ENCODE measurements at places on chromosomes 11 and 22.
A peak's percentile ranks its signal among the peaks of the same experiment; 100 is the strongest.

DNA sequence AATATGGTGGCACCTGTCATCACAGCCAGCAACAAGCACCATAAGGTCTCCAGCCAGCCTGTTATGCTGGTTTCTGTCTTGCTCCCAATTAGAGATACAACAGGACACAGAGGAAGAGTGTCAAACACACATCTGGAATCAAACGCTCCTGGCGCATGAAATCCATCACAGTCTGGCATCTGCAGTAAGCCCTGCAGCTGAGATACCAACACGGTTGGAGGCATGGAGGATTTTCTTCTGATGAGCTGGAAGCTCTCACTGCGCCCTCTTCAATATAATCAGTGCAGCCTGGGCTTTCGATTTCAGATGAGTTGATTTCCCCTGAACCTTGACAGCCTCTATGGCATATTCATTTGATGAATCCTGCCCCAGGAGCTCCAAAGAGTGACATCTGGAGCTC, 27.8 kb upstream of the CARS1 start:
- DNase-seq = no peak

DNA sequence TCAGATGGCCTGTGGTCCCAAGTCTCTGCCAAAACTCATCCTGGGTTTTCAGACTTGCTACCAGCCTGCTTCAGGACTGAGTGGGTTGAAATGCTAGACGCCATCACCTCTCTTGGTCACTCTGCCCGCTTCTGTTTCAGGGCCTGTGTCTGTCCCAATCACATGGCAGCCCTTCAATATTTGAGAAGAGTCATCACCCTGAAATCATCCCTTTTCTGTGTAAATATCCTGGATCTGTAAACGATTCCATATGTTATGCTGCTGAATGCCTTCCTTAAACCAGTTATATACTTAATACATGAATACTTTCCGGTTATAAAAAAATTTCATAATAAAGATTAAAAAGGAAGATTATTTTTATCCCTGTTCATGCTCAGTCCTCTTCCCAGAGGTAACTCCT, 39.8 kb upstream of the TLCD5 start:
- DNase-seq = peak; percentile 62

- no peak for DNase-seq
Observed at GRCh38 chr11:2466869-2467694, 22.3 kb downstream of the KCNQ1 start.

- peak; percentile 44 for DNase-seq
Observed at GRCh38 chr11:28342716-28343115, 234.5 kb downstream of the METTL15 start.

GRCh38 chr11:2271327-2272227, 1.2 kb upstream of the ASCL2 start:
- no peak for DNase-seq

GRCh38 chr11:79374727-79375126, 66.1 kb downstream of the TENM4 start:
- DNase-seq = no peak

GRCh38 chr11:1201395-1202153, 21.3 kb upstream of the MUC5B start:
- DNase-seq = no peak

- DNase-seq = no peak
Observed at GRCh38 chr22:31962387-31963125, 18.2 kb downstream of the YWHAH start.

DNA sequence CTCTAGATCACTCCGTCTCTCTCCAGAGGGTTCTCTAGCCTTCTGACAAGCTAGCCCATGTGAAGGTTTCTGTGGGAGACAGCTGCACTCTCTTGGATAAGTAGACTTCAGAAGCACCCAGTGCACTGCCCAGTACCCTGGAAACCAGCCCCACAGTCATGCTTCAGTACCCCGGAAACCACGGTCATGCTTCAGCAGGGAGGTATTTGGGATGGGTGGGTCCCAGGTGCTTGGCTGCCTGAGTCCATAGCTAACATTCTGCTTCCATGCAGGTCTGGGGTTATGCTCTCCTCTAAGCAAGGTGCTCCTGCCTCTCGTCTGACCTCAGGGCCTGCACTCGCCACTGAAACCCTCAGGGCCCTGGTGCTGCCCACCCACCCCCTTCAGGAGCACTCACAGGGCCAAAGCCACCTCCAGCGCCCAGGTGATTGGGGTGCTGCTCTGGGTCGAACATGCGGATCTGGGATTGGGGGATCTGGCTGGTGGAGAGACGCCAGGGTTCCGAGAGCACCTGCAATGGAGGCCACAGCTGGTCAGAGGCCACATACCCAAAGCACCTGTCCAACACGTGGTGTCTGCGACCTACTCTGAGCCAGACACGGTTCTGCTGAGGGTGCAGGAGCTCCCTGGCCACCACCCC, 7.3 kb upstream of the SYCE3 start:
- DNase-seq = no peak

DNA sequence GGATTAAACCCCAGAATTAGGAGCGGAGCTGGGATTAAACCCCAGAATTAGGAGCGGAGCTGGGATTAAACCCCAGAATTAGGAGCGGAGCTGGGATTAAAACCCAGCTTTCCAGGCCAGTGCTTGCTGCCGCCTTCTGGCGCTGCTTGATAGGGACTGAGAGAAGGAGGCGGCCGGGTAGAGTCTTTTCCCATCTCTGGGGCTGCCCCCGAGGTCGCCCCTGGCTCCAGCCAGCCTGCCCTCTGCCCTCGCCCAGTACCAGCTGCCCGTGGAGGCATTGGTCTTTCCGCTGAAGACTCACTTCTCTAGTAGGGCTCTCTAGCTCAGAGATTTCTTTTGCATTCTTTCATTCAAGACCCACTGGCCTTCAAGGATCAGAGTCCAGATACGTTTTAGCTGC, 5.2 kb downstream of the TRMU start:
- DNase-seq = no peak

DNA sequence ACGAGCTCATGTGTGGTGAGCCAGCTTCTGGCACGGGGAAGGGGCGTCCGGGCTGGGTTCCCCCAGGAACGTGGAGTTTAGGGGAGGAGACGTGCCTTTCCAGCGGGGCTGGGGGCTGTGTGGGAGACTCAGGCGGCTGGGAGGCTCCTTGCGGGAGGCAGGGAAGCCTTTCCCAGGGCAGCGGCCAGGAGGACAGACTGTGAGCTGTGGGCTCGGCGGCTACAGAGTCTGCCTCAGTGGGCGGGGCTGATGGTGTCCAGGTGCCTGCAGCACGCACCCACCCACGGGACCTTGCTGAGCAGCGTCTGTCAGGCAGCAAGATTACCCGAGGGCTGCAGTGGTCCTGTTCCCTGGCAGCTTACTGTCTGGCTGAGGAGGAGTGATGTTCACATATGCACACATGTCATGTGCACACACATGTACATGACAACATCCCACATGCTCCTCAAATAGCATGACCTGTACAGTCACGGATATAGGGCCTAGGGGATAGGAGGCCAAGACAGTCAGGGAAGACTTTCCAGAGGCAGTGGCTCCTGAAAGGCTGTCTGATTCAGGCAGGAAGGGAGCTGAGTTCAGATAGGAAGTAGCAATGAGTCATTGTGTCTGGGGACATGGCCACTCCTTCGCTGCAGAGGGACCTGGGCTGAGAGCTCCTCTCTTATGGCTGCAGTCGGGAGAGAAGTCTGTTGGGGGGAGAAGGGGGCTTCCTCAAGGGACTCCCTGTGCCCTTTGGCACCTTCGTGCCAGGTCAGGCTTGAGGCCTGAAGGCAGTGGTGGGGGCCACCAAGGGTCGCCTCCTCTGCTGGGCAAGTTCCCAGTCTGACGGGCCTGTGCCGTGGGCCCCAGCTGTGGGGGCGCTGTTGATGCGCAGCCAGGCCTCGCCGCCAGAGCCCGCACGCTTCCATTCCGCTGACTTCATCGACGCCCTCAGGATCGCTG, 23.3 kb upstream of the PPP6R3 start:
- peak; percentile 68 for DNase-seq

DNA sequence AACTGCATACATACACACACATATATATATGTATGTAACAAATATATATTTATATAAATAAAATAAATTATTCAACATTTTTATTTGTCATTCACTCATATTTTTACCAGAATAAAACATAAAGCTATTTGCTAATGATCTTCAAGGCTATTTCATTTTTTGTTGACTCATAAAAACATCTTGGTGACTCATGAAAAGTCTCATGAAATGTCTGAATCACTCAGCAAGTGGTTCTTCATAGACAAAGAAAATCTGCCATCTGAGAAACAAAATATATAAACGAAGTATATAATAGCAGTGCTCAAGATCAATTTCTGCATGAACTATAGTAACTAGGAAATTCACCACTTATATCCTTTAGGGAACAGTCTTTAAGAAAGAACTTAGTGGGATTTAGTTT, 764.8 kb upstream of the FAT3 start:
- DNase-seq = no peak

GRCh38 chr22:34055525-34056200, 135.4 kb upstream of the LARGE1 start:
- DNase-seq = no peak
